Posterior cingulate gyrus (tissue), 11 donors: ENCODE measurements at places on chromosomes 5 and 9.

DNA sequence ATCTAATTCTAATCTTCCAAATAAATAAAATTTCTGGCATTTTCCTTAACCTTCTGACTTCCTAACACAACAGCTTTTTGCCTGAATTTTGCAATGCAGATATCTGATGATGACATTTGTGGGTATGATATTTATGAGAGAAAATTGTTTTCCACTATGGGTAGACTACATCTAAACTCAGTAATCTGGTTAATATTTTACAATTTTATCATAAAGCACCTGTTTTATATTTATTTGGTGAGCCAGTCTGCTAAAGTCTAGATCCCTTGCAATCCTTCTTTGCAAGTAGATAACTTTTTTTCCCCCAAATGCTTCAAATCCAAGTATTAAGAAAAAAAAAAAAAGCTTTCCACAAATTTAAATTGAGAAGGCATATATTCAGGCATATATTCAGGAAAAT, 246.2 kb upstream of the DAB2 start:
- DNase-seq: no peak

DNA sequence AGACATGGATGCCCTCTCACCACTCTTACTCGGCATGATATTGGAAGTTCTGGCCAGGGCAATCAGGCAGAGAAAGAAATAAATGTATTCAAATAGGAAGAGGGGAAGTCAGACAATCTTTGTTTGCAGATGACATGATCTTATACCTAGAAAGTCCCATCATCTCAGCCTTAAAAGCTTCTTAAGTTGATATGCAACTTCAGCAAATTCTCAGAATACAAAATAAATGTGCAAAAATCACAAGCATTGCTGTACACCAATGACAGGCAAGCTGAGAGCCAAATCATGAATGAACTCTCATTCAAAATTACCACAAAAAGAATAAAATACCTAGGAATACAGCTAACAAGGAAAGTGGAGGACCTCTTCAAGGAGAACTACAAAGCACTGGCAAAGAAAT, 2190.4 kb downstream of the MAT2B start:
- DNase-seq: no peak

DNA sequence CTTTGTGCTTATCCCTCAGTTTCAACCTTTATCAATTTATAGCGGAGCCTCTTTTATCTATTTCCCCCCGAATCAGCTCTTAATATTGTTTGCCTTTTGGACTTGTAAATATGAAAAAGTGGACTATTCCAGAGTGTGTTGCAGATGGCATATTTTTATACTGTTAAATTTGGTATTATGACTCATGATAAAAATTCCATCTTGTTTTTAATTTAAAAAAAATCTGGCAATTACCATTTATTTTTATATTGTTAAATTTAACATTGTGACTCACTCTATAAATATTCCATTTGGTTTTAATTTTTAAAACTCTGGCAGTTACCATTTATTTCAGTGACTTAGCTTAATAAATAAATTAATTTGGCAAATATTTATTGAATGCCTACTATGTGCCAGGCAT, 37.5 kb downstream of the RBM27 start:
- DNase-seq: no peak

DNA sequence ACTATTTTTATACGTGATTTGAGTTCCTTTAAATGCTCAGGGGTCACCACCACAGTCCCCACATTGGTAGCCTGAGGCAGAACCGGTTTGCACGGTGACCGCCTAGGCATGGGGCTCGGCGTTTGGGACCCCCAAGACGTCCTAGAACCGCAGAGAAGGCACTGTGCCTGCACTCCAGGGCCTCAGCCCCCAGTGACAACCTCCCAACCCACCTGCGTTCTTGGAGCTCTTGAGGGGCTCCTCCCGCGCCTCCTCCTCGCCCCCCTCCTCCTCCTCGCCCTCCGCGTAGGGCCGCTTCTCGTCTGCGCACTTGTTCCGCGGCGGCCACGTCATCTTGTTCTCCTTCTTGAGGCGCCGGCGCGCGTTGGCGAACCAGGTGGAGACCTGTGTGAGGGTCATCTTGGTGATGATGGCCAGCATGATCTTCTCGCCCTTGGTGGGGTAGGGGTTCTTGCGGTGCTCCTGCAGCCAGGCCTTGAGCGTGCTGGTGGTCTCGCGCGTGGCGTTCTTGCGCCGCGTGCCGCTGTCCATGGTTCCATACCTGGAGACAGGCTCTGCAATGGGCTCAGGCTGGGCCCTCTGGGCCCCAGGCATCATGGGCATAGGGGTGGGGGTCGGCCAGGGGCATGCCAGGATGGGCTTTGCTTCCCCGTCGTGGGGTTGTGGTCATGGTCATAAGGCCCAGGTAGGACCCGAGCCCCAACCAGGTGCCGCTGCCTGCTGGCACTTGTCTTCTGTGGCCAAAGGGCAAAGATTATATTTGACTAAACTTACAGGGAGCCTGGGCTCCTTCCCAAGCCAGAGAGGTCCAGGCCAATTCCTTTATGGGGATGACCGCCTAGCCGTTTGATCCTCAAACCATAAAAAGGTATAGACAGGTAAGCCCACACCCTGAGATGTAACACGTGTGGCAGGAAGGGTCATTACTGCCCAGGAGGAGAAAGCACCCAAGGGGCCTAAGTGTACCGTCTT, 3.1 kb downstream of the IRX4 start:
- no peak for DNase-seq

- DNase-seq: no peak
Measured at GRCh38 chr5:39891376-39891775, 466.6 kb upstream of the DAB2 start.

- DNase-seq: no peak
Measured at GRCh38 chr9:115275753-115276152, 157.8 kb upstream of the TNC start.

DNA sequence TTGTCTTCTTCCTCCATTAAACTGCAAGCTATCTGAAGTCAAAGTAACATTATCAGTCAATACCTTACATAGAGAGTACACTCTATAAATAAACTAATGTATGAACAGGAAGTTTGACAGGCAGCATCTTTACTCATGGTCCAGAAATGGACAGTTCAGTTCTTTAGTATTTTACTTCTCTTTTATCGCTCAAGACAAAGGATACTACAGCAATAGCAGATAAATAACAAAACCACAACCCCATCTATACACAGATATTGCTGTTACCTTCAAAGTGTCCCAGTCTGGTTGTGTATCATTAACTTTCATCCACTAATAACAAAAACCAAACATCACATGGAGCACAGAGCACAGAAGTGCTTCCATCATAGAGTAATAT, 46.4 kb downstream of the SEMA5A start:
- no peak for DNase-seq

DNA sequence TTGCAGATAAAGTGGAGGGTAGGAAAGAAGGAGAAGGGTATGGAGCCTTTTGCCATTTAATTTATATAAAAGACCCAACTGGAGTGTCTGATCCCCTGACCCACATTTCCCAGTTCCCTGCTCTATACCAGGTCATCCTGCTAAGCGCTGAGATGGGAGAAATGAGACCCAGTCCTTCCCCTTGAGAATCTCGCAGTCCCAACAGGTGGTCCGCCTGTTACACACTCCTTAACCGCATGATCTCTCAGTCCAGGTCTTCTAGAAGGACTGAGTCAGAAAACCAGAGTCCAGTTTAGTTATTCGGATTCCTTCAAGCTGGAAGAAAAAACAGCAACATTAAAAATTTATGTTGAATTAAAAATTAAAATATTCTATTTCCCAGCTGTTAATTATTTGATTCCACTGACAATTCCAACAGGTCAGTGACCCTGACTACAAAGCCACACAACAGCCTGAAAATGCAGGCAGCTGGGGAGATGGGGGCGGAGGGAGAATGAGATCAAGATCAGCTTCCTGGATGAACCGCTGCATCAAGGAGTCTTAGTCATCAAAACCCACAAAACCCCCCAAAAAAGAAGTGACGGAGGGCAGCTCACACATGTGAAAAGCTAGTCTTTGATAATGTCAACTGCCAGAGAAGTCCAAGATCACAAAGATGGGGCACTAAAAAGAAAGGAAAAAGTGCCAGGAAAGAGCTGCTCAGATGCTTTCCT, 44.0 kb downstream of the GGTA1 start:
- DNase-seq: no peak

GRCh38 chr9:95719354-95719753, 156.1 kb upstream of the ERCC6L2 start:
- no peak for DNase-seq

DNA sequence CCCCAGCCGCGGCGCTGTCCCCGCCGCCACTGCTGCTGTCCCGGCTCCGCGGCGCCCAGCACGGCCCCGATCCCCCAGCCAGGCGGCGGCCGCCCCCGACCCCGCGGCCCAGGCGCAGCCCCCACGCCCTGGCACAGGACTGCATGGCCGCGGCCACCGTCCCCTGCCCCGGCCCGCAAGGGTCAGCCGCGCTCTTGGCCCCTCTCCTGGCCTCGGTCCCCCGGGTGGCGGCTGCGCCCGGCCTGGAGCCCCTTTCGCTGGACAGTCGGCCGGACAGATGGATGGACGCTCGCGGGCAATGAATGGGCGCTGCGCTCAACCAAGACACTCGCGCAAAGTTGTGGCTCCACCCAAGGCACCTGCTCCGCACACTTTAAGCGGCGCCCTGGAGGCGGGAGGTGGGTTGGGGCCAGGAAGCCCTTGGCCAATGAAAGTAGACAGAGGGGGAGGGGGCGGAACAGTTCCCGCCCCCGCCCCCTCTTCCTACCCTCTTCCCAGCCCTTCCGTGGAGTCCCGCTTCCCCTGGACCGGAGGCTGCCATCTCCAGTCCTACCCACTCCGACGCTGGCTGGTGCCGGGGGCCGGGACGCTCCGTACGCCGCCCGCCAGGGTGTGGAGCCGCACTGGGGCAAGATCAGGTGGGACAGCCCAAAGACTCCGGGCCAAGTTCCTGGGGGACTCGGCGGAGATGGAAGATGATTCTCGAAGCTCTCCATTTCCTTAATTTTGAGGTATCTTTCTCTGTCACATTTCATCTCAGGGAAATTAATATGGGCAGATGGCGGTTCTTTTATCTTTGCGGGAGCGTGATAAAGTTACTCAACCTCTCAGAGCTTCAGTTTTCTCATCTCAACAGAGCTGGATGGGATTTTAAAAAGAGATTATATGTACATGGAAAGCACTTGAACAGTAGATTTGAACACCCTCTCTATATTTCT, at the start of gene GLDC:
Gene GLDC (minus strand): TSS at position 375 of the 938 bp plus-strand sequence. CDS start 230 bp downstream, at position 145.
- peak; percentile 94 for DNase-seq

GRCh38 chr9:98639133-98639532, 69.6 kb downstream of the GABBR2 start:
- no peak for DNase-seq

DNA sequence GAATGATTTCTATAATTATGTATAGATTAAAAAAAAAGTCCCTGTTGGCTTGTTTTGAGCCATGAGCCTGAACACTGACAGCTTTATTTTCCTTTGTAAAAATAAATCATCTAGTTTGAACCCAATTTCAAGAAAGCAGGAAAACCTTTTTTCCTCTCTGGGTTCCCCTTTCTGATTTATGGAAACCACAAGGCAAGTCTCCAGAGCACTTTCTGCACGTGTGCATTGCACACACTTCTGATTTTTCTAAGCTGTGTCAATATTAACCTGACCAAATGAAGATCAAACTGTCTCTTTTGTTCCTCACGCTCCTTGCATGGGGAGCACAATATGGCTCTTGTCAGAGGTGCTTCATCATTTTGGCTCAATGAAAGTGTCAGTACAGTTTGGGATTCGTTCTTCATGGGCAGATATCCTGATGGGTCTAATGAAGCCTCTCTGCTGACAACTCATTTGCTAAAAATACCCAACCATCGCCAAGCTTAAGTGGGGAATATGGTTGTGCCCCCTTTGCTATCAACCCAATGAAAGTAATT, 39.2 kb upstream of the PCA3 start:
- no peak for DNase-seq

- no peak for DNase-seq
Measured at GRCh38 chr9:129197978-129198318, 19.9 kb upstream of the IER5L start.

DNA sequence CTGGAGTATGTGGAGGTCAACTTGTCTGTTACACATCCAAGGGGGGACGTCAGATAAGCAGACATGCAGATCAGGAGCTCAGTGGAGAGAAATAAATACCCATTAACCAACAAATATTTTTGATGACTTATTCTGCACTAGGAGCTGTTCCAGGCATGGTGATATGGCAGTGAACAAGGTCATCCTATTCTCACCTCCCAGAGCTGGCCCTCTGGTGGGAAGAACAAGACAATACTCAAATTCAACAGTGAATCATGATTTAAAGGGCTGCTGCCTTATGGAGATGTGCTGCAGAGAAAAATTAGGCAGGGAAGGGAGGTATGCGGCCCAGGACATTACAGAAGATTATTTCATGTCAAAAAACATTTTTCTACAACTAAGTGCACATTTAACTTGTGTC, 36.5 kb downstream of the SYK start:
- no peak for DNase-seq

DNA sequence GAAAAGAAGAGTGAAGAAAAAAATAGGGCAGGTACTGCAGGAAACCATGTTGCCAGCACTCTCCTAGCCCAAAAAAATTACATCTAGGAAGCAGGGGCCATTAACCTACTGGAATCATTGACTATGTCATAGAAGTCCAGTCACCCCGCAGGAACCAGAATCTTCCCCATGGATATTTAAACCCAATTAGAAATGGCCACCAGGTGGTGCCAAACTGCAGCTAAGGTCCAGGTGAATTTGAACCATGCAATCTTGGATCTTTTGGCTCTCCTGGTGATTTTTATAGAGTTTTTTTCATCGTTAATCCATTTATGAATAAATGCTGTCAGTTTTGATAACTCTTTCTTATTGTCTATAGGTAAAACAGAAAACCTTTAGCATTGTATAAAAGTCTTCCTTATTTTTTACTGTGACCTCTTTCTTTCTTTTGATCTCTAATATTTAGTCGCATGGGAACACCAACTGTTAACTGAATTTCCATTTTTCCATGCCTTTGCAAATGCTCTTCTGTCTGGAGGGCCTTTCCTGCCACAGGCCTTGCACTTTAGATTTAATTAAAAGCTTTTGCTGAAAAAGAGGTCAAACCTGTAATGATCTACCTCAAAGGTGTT, 147.5 kb upstream of the FGF10 start:
- DNase-seq: no peak
